ENCODE measurements at places on chromosomes 5 and 9.

DNA sequence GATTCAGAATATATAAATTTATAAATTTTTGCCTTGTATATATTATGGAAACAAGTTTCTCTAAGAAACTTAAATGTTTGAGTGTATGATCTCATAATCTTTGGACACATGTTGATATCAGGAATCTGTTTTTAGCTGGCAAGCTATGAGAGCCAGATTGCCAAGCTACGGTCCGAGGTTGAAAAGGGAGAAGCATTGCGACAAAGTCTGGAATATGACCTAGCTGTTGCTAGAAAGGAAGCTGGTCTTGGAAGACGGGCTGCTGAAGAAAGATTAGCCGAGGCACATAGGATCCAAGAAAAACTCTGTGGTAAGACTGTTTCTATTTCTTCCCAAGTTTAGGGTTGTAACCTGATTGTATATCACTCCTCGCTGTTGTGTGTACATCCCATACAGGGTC is 25.9 kb downstream of the CCDC171 start:
- DNase-seq = no peak

GRCh38 chr5:132486318-132487094 is 4.1 kb downstream of the IRF1 start:
- no peak for DNase-seq

- DNase-seq = no peak
These were observed 43.7 kb upstream of the SHOC1 start for GRCh38 chr9:111838439-111838838.

- DNase-seq = no peak
These were observed 19.8 kb downstream of the BARHL1 start for GRCh38 chr9:132602207-132602606.

GRCh38 chr5:134006115-134006514 is 1.3 kb upstream of the VDAC1 start:
- DNase-seq = no peak

- no peak for DNase-seq
These were observed 82.4 kb upstream of the NREP start for GRCh38 chr5:111839438-111839837.

DNA sequence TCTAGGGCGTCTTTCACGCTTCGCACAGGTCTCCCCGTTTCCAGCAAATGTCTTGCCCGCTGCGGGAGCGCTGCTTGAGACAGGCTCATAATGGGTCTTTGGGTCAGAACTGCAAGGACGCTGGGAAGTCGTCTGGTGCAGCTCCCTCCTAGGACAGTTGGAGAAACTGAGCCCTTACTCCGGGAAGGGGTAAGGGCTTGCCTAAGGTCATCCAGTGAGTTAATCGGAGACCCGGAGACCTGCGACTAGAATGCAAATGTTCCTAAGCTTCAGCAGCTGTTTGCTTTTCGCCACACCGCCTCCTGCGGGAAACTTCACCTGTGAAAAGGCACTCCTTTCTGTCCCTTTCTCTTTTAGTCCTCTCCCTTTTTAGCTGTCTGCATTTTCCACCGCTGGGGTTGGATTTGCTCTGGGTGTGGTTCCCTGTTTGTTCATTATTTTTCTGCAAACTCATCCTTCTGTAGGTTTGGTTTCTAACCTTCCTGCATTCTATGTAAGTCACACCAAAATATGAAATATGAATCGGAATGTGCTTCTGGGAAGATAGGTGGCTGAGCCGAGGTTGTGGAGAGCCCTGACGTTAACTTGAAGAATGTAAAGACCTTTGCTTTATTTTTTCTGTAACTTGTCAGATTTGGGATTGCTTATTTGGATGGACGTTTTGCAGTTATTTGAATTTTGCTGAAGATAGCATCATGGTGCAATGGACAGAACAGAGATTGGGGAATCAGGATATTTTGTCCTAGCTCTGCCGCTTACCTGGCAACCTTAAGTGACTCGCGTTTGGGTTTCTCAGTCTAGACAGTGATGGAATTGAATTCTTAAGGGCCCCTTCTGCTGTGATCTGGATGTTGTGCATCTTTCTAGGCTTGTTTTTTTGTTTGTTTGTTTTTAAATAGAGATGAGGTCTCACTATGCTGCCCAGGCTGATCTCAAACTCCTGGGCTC is 909 bp downstream of the SLC36A1 start:
- DNase-seq = no peak

DNA sequence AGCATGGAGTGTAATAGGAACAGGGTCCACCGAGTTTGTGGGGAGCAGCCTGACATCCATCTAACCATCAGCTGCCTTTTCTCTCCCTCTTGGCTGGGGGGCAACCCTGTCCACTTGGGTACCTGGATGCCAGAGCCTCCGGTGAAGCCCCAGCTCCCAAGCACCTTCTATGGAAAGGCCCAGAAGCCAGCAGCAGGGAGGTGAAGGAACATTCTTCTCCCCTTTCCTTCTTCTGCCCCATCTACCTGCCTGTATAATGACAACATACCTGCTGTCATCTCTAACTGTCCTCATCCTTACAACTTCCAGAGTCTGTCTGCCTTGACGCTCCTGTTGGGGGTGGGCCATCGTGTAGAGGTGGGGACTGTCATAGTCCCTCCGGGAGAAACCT is 33.1 kb downstream of the THBS4 start:
- DNase-seq = no peak

- DNase-seq = no peak
These were observed 42.1 kb upstream of the MAST4 start for GRCh38 chr5:66553916-66554575.

- DNase-seq = no peak
These were observed 84.6 kb downstream of the IARS1 start for GRCh38 chr9:92208693-92209524.

GRCh38 chr5:179858241-179858585 is 404 bp downstream of the MRNIP start:
- DNase-seq = no peak

DNA sequence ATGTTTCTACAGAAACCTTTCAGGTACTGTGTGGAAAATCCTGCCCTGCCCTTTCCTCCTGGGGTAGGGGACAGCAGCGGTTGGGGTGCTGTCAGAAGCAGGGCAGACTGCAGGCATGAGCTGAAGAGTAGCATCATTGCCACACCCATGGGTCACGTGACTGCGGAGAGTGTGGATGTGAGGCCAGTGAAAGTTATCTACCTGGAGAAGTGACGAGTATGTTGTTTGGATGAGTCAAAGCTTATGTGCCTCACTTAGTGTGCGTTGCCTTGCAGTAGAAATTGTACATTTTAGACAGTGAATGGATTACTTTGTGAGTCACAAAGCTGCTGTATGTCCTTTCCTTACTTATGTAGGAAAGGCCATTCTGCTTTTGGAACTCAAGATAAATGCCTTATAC is 21.7 kb upstream of the ACTBL2 start:
- no peak for DNase-seq

DNA sequence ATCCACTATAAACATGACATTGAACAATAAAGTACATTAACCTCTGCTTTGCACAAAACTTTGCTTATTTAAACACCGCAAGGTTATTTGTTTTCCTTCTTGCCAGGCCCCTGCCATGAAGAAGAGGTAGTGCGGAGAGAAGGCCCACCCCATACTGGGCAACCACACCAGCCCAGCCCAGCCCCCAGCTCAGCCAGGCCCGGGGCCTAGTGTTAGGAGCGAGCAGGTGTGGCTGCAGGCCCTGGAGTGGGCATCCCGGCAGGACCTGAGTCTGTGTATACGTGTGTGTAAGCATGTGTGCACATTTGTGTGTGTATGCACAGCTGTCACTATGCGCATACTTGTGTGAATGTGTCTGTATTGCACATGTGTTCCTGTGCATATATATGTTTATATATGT is 90.4 kb upstream of the MVB12B start:
- no peak for DNase-seq

GRCh38 chr5:135990528-135991255 is 35.9 kb upstream of the LECT2 start:
- no peak for DNase-seq

- DNase-seq = no peak
These were observed 225.0 kb downstream of the VPS13A start for GRCh38 chr9:77402286-77402685.

GRCh38 chr5:58670582-58670981 is 87.7 kb downstream of the RAB3C start:
- DNase-seq = no peak

- no peak for DNase-seq
These were observed 164.7 kb upstream of the IRX4 start for GRCh38 chr5:2047341-2047927.

GRCh38 chr9:37961351-37961750 is 57.4 kb upstream of the SLC25A51 start:
- no peak for DNase-seq

GRCh38 chr9:114680259-114681001 is 1.6 kb downstream of the TEX48 start:
- DNase-seq = no peak

DNA sequence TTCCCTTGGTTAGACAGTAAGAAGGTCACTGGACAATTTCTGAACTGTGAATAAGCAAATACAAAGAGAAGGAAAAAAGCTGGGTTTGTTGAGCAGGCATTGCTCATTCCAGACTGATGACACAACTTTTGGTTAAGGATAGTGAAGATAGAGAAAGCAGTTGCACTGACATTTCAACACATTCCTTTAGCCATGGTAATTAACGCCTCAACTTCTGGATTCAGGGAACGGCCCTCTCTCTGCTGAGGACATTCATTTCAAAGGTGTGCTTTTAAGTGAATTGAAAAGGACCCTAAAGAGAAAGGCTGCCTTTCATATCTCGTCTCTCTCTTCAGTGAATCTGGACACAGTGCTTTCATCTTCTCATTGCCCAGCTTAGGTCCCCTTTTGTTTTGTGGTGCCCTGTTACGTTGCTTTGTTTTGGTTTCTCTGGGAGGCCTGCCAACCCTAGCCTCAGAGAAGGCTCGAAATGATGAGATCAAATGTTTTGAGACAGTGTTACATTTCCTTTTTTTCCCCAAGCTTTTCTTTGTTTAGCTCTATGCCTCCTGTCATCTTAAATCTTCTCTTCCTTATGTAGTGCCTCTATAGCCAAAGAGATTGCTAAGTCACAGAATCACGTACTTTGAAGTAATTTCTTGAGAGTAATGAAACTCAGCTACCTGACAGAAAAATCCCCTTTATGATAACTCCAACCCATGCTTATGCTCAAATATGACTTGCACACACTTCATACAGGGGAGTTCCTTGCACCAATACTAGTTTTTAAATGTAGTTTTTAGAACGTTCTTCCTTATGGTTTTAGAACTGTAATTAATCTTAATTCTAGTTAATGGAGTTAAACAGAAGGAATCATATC is 94.4 kb upstream of the IFNE start:
- DNase-seq = no peak

DNA sequence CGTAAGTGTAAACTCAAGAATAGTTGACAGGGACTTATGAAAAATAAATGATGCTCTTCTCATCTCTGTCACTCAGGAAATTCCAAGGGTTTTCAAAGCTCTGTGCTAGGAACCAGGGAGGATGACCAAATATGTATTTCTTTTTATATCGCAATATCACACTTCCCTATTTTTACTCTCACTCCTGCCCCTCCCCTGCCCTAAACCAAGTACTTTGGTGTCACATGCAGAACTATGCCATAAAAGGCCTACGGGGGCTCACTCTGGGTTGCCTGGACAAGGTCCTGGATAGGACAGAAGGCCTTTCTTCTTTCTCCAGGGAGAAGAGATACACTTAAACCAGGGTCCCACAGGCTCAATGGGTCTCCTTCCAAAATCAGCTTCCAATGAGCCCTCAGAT is 8.3 kb upstream of the RETREG1 start:
- DNase-seq = no peak

- DNase-seq = peak; percentile 83
These were observed 1.2 kb downstream of the LOX start for GRCh38 chr5:122076669-122077365.

GRCh38 chr9:347667-348292 is 133.1 kb downstream of the DOCK8 start:
- no peak for DNase-seq

- no peak for DNase-seq
These were observed 315.8 kb downstream of the SH3GL2 start for GRCh38 chr9:17894501-17895160.

DNA sequence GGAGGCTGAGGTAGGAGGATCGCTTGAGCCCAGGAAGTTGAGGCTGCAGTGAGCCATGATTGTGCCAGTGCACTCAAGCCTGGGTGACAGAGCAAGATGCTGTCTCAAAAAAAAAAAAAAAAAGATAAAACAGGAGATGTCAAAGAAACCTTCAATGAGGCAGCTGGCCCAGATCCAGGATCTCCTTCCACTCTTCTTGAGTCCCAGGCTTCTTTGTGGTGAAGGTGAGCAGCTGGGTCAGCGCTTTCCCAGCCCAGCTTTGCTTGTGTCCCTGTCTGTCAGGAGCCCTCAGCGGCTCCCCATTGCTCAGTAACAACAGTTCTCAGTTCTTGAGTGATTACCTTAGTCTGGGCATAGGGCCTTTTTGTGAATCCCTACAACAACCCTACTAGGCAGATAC is 69.4 kb upstream of the PSD2 start:
- no peak for DNase-seq

- no peak for DNase-seq
These were observed 120.9 kb upstream of the TARS1 start for GRCh38 chr5:33319841-33320240.

DNA sequence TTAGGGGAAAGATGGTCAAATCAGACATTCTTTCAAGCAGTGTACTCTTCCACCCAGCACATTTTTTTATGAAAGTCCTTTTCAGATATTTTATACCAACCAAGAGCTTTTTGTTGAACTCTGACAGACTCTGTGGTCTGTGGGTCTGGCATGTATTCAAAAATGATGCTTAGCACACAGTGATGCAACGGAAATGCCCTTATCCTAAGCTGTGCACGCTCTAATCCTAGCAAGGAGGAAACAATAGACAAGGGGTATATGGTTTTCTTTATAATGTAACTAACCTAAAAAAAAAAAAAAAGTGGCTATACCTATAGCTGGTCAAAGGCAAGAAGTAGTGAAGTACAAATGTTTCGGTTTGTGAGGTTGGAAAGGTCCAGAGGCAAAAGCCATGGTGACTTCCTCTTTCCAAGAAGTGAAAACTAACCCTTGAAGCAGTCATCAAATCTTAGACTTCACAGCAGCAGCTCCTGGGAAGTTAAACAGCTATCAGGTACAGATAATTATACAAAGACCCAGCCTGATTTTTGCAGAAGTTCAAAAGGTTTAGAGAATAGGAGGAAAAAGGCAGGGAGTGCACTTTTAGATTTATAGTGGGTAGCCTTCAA is 82.5 kb downstream of the SEMA6A start:
- no peak for DNase-seq

DNA sequence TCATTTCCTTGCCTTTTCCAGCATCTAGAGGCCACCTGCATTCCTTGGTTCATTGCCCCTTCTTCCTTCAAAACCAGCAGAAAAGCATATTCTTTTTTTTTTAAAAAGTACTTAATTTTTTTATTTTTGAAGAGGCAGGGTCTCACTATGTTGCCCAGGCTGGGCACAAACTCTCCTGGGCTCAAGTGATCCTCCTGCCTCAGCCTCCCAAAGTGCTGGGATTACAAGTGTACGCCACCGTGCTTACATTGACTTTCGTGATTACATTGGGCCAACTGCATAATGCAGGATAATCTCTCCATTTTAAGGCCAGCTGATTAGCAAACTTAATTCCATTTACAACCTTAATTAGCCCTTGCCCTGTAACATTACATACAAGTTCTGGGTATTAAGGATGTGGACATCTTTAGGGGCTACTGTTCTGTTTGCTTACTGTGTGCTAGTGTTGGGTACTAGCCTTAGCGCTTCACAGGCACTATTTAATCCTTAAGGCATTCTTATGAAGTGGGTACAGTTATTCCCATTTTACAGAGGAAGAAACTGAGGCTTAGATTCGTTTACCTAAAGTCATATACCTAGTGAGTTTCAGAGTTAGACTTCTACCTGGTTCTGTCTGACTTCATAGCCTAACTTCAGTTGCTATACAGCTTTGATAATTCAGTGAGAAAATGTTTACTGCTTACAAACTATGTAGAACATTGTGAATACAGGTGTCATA is 33.7 kb downstream of the SLC25A51 start:
- no peak for DNase-seq
